ENCODE measurements at places on chromosomes 7 and 10. TPM values are rescaled to one million over a fixed set of nuclear protein-coding genes. Genes with fewer than 3 reads are reported as not detected.

The CTAGE8 gene
- total RNA-seq: not detected

The LRIT1 gene
- total RNA-seq: not detected

The CC2D2B gene
- 3.0 TPM for total RNA-seq

The SLC26A5 gene
- not detected for total RNA-seq

The SH2D4B gene
- 0.09 TPM for total RNA-seq

The PCGF5 gene
- 45.7 TPM for total RNA-seq

The FAM241B gene
- 2.9 TPM for total RNA-seq

The ABCC2 gene
- total RNA-seq: 0.85 TPM

The GRM3 gene
- not detected for total RNA-seq

- no peak overlapping the region for H3K27ac ChIP-seq
- H3K4me3 ChIP-seq: no peak overlapping the region
- peaks cover 6% of the 10 kb centered on the region for H3K4me1 ChIP-seq
- H3K27me3 ChIP-seq: peaks cover 16% of the 10 kb centered on the region
- DNase-seq: no peak
- peaks cover 44% of the 10 kb centered on the region for H3K36me3 ChIP-seq
Measured at GRCh38 chr7:151461096-151461941, 21.4 kb upstream of the CRYGN start.

- H3K27me3 ChIP-seq: no peaks in the 10 kb centered on the region
- H3K36me3 ChIP-seq: no peaks in the 10 kb centered on the region
- H3K4me1 ChIP-seq: no peaks in the 10 kb centered on the region
Measured at GRCh38 chr7:33423646-33424020, 294.3 kb downstream of the BBS9 start.

DNA sequence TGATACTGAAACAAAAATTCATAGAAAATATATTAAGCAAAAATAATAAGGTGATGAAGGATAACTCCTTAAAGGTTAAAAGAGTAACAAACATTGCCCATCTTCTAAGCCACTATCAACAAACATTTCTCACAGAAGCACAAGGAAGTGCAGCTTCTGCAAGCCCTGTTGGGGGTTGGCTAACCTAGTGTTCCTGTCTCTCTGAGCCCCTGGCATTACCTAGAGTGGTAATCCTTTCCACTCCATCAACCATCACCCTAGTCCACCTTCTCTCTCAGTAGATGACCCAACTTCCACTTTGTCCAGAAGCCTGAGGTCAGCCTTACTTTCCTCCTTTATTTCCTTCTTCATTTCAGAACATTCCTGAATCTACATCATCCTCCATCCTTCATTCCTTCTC is 59.7 kb downstream of the HIPK2 start:
- DNase-seq: no peak
- H3K27ac ChIP-seq: no peak overlapping the region
- H3K27me3 ChIP-seq: no peaks in the 10 kb centered on the region
- no peaks in the 10 kb centered on the region for H3K4me1 ChIP-seq

DNA sequence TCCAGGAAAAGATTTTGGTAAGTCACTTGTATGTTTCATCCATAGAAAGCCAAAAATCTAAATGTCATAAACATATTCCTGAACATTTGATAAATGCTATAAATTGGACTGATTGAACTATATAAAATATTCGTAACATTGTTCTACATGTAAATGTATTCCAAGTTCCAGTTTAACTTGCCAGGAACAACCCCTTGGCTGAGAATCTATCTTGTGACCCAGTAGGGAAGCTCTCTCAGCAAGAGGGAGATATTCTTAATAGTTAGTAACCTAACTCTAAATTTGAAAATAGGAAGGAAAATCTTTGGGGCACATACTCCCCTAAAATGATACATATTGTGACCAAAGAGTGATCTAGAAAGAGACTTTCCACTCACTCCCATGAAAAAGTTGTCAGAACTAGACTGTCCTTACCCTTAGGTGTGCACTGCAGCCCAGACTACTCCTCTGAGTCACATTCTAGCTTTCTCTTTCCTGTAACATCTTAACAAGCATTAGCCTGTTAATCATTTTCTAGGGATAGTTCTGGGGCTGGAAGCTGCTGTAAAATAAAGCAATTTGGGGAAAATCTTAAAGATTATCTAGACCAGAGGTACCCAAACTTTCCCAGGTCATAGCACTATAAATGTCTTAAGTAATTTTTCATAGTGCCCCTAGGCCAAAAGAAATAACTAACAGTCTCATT is 73.7 kb upstream of the SKAP2 start:
- no peak overlapping the region for H3K27ac ChIP-seq
- no peak for DNase-seq
- peaks cover 22% of the 10 kb centered on the region for H3K27me3 ChIP-seq
- H3K4me1 ChIP-seq: no peaks in the 10 kb centered on the region
- H3K36me3 ChIP-seq: no peaks in the 10 kb centered on the region

DNA sequence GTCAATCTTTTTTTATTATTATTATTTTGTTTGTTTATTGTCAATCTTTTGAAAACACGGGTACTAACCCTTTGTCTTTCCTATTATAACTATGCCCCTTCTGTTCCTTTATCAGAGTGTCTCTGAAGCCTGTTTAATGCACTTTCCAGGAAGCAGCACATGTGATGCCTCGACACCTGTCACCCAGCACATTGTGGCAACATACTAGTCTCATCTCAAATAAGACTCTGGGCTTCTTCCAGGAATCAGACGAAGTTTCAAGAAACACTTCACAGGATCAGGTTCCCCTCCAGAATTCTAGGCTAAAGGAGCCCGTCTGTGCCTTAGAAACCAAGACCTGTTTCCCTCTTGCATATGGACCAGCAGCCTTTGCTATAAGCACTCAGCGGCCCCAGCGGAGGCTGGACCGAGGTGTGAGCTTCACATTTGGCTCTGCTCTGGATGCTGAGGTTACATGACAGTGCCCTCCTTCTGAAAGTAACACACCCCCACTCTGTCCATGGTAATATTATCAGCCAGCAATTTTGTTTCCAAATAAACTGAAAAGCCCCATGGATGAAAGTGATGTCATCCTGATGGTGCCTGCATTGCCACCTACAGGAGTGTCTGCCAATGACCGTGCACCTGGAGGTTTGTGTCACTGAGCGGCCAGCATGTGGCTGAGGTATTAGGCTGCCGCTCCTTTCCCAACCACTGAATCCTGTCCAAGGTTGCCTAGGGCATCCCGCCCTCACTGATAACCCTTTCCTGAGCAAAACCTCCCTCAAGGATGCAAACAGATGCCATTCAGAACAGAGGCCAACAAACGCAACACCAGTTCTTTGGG is 38.1 kb downstream of the MKI67 start:
- H3K27ac ChIP-seq: no peak overlapping the region
- H3K27me3 ChIP-seq: no peaks in the 10 kb centered on the region
- no peak overlapping the region for H3K4me3 ChIP-seq
- no peak for DNase-seq

DNA sequence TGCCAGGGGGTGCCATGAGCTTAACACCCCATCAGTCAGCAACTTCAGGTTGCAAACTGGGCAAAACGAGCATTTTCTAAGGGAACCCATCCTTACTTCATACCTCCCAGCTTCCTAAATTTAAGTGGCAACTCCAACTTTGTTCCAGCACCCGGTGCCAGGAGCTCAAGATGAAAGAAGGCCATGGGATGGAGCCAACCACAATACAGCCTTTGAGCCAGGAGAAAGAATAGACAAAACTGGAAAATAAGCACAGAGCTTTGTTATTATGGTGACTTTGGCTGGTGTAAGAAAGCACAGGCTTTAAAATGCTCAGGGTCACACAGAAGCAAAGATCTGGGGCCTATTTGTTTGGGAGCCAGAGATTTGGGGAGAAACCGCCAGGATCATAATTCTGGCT is 388.7 kb upstream of the MGMT start:
- no peaks in the 10 kb centered on the region for H3K36me3 ChIP-seq
- no peak for DNase-seq
- H3K27ac ChIP-seq: no peak overlapping the region
- H3K27me3 ChIP-seq: peaks cover 11% of the 10 kb centered on the region
- H3K4me1 ChIP-seq: no peaks in the 10 kb centered on the region
- H3K4me3 ChIP-seq: no peak overlapping the region

- H3K27ac ChIP-seq: no peak overlapping the region
- no peaks in the 10 kb centered on the region for H3K4me1 ChIP-seq
- DNase-seq: no peak
- no peaks in the 10 kb centered on the region for H3K36me3 ChIP-seq
- no peak overlapping the region for H3K4me3 ChIP-seq
- H3K27me3 ChIP-seq: peaks cover 12% of the 10 kb centered on the region
Measured at GRCh38 chr7:27424231-27424630, 181.6 kb downstream of the EVX1 start.

DNA sequence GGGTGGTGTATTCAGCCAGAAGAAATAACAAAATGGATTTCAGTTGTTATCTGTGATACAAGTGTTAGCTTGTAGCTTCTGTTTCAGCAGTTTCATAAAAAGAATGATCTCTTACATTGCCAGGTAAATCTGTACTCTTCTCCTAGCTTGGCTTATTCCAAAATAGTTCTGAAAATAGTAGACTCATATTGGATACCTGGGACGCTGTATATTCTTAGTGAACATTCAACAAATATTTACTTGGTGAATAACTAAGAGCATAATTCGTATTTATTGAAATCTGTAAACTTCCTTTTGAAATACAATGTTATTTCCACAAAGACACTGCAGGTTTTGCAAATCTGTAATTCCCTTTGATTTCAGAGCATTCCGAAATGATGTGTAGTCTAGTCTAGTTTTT is 249.2 kb downstream of the ADK start:
- H3K27me3 ChIP-seq: no peaks in the 10 kb centered on the region
- no peak overlapping the region for H3K4me3 ChIP-seq
- peaks cover 22% of the 10 kb centered on the region for H3K36me3 ChIP-seq
- no peak overlapping the region for H3K27ac ChIP-seq

GRCh38 chr7:26515314-26515842 is 223.7 kb downstream of the SNX10 start:
- no peak overlapping the region for H3K27ac ChIP-seq
- peaks cover 20% of the 10 kb centered on the region for H3K27me3 ChIP-seq
- DNase-seq: no peak
- H3K4me1 ChIP-seq: no peaks in the 10 kb centered on the region

DNA sequence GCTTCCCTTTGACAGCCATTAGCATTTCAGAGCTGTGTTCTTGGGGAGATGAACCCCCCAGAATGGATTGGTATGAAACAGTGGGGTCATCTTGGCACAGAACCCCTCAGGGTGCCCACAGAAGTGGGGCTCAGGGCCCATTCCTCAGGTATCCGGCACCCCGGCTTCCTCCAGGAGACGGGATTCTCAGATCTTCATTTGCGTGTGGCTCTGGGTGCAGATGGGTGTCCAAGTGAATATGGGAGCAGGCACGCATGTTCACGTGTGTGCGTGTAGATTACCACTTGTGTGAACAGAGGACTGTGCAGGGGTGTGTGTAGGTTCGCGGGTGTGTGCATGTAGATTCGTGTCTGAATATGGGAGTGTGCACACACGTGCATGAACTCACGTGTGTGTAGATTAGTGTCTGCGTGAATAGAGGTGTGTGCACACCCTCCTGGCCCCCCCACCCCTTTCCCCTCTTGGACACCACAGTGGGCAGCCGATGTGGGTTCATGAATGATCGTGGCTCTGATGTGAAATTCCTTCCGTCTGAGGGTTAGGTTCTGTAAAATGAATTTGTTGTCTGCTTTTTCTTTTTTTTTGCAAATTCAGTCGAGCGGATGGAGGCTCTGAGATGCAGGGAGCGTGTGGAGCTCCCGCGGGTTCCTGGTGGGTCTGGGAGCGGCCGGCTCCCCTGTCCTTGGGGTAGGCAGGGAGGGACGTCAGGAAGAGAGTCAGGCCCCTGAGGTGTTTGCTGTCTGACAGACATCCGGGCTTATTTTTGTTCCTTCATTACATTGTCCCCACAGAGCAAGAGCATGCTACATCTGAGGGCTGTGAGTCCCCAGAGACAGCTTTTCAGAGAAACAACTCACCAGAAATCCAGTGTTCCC is 7.4 kb downstream of the ELFN1 start:
- peaks cover 9% of the 10 kb centered on the region for H3K27me3 ChIP-seq
- no peaks in the 10 kb centered on the region for H3K36me3 ChIP-seq
- H3K27ac ChIP-seq: no peak overlapping the region
- H3K4me3 ChIP-seq: no peak overlapping the region

- H3K27me3 ChIP-seq: no peaks in the 10 kb centered on the region
- DNase-seq: no peak
- H3K4me1 ChIP-seq: no peaks in the 10 kb centered on the region
- H3K4me3 ChIP-seq: no peak overlapping the region
- no peak overlapping the region for H3K27ac ChIP-seq
- H3K36me3 ChIP-seq: no peaks in the 10 kb centered on the region
Measured at GRCh38 chr7:84247591-84247990, 53.0 kb upstream of the SEMA3A start.

GRCh38 chr10:46294641-46295220 is 7.9 kb downstream of the ANTXRL start:
- H3K27ac ChIP-seq: no peak overlapping the region
- peaks cover 13% of the 10 kb centered on the region for H3K4me1 ChIP-seq
- H3K27me3 ChIP-seq: peaks cover 5% of the 10 kb centered on the region
- DNase-seq: no peak
- no peak overlapping the region for H3K4me3 ChIP-seq

DNA sequence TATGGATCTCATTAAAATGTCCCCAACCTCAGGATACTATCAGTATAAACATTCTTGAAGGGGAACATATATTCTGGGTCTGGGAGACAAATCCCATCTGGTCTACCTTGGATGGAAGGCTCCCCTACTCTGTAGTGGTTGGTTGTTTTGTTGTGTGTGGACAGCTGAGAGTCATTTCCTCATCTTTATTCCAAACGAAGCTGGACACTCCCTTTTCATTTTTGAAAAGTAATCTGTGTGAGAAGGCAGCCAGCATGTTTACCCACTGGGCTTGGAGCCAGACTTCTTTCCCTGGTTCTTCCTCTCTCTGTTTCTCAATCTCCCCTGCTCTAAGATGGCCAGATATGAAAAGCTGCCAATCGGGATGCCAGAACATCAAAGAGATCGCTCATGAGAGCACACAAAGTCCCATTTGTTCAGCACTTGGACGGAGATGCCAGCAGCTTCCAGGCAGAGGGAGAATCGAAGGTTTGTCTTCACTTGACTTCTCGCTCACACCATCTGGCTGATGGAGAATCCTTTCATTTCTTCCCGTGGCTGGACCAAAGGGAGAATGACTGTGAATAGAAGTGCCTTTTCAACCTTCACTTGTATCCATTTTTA is 108.1 kb upstream of the AGR3 start:
- no peak overlapping the region for H3K4me3 ChIP-seq
- no peak for DNase-seq
- H3K36me3 ChIP-seq: peaks cover under 1% of the 10 kb centered on the region
- H3K27me3 ChIP-seq: peaks cover 11% of the 10 kb centered on the region
- H3K4me1 ChIP-seq: peaks cover 2% of the 10 kb centered on the region
- no peak overlapping the region for H3K27ac ChIP-seq

DNA sequence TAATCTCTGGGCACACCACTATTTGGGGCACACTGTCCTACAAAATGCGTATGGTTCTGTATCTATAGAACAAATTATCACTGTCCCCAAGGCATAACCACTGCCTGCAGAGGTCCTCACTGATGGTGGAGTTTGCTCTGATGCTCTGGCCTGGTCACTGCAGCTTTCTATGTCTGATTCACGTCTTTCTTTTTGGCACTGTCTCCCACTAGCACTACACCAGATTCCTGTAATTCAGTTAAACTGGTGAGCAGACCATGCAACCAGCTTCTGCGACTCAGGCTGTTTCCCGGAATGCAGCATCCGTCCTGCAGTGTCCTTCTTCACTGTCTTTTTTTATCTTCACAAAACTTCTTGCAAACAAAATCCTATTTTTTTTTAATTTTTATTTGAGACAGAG is 112.8 kb downstream of the KLF6 start:
- DNase-seq: no peak
- H3K4me3 ChIP-seq: no peak overlapping the region
- no peaks in the 10 kb centered on the region for H3K36me3 ChIP-seq
- H3K27ac ChIP-seq: no peak overlapping the region

All from activated CD8-positive, alpha-beta memory T cell treated with anti-CD3 and anti-CD28 coated beads, Interleukin-2, amount 10 ng/mL, durations not matched to agents 7 days and 5 days (primary cell).